Neural progenitor cell (in vitro differentiated cells): ENCODE measurements at places on chromosomes 3 and 15.

DNA sequence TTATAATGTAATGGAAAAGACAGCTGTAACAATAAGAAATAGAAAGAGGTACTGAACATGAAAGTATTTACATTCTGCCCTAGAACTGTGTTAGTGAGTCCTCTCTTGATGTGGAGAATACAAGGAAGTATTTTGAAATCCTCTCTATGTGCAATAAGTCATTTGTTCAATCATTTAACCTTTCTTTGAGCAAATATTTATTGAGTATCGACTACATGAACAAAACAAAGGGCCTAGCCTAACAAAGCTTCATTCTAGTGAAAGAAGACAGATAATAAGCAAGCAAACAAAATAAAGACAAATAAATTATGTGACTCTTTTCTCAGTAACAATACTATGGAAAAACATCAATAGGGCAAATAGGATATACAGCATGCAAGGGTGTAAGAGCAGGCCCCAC, 354.9 kb upstream of the ATP11B start:
- DNase-seq: no peak

DNA sequence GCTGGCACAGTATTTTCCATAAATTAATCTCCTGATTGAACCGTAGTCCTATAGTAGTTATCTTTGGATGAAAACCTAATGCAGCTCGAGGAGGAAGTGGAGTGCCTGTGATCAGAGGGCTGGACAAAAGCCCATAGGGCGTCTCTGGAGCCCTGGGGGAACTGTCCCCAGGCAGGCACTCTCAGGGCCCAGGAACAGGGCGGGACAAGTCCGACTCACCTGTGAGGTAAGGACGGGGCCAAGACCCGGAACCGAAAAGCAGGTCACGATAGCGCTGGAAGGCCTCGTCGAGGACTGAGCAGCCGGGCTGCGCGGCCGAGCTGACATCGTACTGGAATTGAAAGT, 341 bp downstream of the HEXA start:
- no peak for DNase-seq

GRCh38 chr3:151877269-151877668, 3.8 kb downstream of the SUCNR1 start:
- DNase-seq: no peak

- DNase-seq: no peak
Measured at GRCh38 chr3:69605867-69606266, 133.4 kb upstream of the MITF start.

GRCh38 chr15:89967881-89968280, 33.2 kb upstream of the ZNF710 start:
- DNase-seq: no peak

DNA sequence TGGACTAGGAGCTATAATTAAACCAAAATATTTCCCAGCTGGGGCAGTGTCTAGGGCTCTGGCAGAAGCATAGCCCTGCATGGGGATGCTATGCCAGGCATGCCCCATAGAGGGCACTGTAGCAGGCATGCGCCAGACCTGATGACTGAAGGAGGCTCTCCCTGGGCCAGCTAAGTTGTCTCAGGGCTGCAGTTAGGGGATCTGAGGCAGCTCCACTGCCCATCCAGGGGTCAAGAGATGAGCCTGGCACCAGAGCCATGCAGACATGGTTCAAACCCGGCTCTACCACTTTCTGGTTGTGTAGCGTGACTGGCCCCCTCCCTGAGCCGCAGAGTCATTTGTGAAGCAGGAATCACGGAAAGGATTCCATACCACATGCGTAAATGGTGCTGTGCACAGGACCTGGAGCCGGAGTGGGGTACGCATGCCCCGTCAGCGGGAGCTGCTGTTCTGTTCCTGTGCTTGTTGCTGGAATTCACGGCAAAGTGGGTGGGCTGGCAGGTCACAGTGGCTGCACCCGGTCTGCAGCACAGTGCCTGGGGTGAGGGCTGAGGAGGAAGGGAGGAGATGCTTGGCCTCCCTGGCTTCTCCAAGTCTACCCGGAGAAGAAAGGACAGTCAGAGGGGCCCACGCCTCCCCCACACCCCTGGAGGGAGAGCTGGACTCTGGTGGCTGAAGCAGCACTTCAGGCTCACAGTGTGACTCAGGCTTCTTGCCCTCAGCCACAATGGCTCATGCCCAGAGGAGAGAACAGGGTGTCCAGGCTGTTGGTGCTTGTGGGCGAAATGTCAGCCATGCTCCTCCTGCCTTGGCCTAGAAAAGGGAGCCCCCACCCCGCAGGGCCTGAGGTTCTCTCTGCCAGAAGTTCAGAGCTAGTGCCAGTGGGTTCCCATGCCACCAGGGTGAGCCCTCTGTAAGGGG, 43.1 kb downstream of the DNASE1L3 start:
- DNase-seq: peak; percentile 78

- no peak for DNase-seq
Measured at GRCh38 chr15:82848241-82848993, 39.0 kb downstream of the WHAMM start.

GRCh38 chr15:69298697-69299441, at the start of gene PAQR5:
Gene PAQR5, plus strand, starts transcription at chr15:69298912. Its CDS starts 61,169 bp downstream, at chr15:69360081.
- DNase-seq: peak; percentile 59

- DNase-seq: peak; percentile 74
Measured at GRCh38 chr3:143674100-143674968, 173.9 kb downstream of the SLC9A9 start.

GRCh38 chr3:49411968-49412631, at the start of the genes RHOA and TCTA:
Gene RHOA, minus strand, starts transcription at chr3:49411976. Its CDS starts 36,387 bp downstream, at chr3:49375589.
Gene TCTA, plus strand, starts transcription at chr3:49412423. Its CDS starts 4 bp downstream, at chr3:49412427.
- DNase-seq: peak; percentile 98

GRCh38 chr3:172651936-172652625, 58.8 kb downstream of the NCEH1 start:
- DNase-seq: no peak

DNA sequence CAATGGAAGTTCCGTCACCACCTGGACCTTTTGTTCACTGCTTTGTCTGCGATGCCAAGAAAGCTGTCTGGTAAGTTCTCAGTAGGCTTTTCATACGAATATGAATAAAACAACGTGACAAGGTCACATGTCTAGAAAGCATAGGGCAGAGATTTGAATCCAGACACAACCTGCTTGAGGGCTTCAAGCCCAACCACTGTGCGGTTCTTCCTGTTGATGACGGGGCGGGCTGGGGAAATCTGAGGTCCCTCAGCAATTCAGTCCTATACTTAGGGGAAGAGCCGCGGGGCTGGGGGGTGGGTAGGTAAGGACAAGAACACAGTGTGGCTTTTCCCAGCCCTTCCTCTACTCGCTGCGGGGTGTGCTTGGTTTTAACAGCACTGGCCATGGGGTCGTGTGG, 32.4 kb upstream of the SMAD3 start:
- no peak for DNase-seq

GRCh38 chr3:52076896-52077780, 20.8 kb upstream of the DUSP7 start:
- DNase-seq: no peak

- no peak for DNase-seq
Measured at GRCh38 chr3:167973901-167974300, 121.8 kb downstream of the GOLIM4 start.

DNA sequence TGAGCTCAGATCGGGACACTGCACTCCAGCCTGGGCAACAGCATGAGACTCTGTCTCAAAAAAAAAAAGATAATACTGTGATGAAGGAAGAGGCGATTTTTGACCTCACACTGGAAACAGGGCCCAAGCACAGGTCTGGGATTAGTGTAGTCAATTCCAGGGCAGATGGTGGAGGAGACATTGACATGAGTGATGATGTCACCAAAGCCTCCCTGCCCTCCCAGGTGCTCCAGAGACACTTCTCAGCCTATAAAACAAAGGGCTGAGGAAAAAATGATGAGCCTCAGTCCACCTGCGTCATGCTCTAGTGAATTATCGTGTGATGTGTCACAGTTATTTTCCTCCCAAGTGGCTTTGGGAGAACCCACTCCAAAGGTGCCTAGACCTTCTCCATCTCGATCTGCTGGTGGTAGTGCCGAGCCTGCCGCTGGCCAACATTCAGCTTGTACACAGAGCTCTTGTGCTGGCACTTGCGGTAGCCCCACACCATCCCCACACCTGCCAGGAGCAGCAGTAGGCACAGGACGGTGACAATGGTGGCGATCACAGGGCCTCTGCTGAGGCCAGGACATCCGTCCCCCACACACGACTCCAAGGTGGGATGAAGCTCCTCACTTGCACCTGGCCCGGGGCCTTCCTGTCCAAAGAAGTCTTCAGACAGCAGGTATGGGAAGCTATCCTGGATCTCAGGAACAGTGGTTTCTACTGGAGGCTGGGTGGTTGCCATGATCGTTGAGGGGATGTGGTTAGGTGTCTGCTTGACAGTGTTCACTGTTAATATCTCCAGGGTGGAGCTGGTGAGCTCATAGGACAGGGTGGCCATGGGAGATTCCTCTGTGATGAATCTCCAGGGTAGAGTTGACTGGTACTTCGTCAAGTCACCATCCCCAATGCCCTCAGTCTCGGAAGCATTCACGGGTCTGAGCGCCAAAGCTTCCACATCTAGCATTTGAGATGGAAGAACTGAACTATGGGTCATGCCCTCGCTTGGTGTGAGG, 38.8 kb downstream of the CRTAP start:
- no peak for DNase-seq

GRCh38 chr3:61110576-61110975, 140.7 kb downstream of the FHIT start:
- no peak for DNase-seq

- DNase-seq: no peak
Measured at GRCh38 chr3:130379274-130379673, 33.8 kb downstream of the COL6A5 start.

DNA sequence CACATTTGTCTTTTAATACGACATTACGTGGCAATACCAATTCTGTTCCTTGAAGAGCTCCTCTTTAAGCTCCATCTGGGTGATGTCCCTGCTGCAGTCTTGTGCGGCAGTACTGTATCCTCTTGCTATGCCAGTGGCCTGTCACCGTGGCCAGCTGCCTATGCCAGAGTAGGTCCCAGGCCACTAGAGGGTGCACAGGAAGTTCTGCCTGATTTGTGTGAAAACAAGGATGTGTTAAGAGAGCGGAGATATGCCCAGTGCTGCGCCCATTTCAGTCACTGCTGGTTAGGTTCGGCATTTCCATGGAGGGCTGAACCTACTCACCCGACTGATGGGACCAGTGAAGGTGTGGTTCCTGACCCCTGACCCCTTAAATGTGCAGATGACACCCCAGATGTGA, 25.2 kb downstream of the NIPA1 start:
- DNase-seq: peak; percentile 54

DNA sequence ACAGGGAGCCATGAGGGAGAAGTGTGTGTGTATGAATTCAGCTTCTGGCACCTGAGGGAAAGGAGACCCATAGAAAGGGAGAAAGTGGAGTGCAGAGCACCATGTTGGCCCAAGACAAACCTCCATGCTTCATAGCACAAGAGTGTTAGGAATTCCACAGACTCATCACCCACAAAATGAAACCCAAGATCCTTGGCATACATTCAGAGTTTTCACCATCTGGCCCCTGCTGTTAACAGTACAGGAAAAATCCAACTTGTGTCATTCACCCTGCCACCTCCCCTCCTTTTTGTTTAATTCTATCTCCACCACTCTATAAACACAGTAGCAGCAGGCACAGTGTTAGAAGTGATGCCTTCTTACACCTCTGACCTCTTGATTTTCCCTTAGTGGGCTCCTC, 60.0 kb upstream of the MNS1 start:
- no peak for DNase-seq

DNA sequence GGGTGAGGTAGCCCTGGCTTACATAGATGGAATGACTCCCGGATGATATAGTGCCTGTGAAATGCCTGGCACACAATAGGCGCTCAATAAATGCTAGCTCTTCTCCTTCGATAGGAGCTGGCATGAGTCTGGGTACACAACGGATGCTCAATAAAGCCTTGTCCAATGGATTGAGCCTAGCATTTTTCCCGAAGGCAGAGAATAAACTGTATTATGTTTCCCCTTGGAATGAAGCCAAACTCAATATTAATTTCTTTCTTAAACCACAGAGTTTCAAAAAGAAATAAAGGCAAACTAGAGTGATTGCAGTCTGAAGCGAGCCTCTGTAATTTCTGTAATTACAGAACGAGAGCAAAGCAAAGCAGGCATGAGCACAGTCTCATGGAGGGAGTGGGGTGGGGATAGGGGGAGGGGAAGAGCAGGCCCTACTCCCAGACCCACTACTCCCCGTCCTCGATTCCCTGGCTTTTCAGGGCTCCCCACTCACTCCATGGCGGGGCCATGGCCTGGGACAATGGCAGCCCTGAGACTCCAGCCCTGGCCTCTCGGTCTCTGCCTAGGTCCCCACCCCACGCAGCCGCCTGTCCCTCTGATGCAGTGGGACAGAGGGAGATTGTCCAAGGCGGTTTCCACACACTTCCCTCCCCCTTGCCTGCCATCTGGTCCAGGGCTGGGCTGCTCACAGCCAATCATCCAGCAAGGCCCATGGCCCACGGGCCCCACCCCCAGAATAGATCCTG, 18.0 kb downstream of the SLC6A1 start:
- no peak for DNase-seq

DNA sequence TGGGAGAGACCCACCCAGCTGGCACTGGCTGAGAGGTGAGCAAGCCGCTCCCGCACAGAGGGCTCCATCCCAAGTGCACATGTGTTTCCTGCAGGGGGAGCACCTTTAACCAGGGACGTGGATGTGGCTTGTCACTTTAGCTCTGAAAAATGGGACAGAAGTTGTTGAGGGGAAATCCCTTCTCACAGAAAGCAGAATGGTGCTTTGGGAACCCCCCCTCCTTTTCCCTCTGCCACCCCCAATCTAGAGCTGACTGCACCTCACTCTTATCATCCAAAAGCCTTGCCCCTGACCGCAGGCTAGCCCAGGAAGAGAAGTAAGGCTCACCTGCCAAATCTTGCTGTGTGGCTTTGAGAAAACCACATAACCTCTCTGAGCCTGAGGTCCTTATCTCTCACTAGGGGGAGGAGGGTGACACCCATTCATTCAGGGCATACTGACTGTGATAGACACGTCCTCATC, 77.9 kb downstream of the RPN1 start:
- DNase-seq: peak; percentile 53

- DNase-seq: no peak
Measured at GRCh38 chr3:126743781-126744180, 39.7 kb downstream of the CHCHD6 start.

- DNase-seq: no peak
Measured at GRCh38 chr15:79025802-79026201, 64.8 kb downstream of the RASGRF1 start.

GRCh38 chr3:79018265-79018664, 749.5 kb downstream of the ROBO1 start:
- no peak for DNase-seq

GRCh38 chr15:40438712-40439111, 2.0 kb upstream of the BAHD1 start:
- no peak for DNase-seq
